ENCODE measurements at places on chromosomes 7 and 10.
A peak's percentile ranks its signal among the peaks of the same experiment; 100 is the strongest.

GRCh38 chr7:78080241-78080640 is 281.7 kb downstream of the PHTF2 start:
- no peak for DNase-seq

DNA sequence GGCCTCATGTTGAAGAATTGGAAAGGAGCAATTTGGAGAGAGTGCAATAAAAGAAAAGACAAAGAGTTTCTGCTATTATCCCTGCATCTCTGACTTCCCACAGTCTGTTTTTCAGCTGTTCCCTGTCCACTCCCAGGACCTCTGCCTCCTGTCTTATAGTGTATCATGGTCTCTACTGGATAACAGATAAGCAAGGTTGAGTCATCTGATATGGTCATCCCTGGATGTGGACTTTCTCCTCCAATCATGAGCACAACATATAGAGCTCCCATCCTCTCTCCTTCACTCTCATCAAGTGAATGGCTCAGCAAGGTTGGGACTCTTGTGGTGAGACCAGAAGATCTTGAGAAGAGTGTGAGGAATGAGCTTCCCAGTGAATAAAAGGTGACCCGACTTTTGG is 123.1 kb downstream of the PLCE1 start:
- DNase-seq = no peak

- DNase-seq = peak; percentile 17
Observed at GRCh38 chr7:143229054-143229790, 7.4 kb downstream of the TAS2R40 start.

- DNase-seq = no peak
Observed at GRCh38 chr7:96080027-96080426, 241.9 kb downstream of the SLC25A13 start.

DNA sequence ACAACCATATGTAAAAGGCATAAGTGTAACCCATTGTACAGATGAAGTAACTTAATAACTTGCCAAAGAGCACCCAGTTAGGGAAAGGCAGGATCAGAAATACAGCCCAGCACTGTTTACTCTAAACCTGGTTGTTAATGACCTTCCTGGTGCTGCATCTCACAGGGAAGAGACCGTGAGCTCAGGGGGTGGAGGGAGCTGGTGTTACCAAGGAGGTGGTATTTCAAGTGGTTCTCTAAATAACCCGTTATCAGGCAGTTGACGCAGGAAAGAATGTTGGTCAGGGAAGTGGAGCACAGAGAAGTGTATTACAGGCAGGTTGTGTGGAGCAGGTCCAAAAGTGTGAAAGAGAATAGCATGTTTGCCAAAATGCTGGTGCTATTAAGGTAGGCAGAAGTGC is 4.4 kb upstream of the ST7 start:
- DNase-seq = no peak

DNA sequence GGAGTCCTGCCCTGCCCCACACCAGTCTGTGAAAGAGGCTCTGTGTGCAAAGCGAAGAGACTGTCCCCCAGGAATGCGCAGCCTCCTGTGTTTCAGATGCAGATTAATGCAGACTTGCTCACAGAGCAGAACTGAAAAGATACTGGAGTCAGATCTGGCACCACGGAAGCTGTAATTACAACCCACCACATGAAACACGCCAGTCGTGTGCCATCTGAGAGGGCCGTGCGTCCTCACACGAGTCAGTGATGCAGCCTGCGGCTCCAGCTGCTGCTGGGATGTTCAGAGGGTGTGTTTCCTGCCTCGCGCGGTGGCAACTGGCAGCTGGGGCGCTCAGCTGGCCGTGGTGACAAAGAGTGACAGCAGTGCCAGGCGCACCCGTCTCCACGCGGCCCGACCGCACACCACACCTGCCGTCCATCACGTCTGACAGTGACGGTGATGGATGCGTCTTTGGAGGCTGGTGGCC is 50.0 kb downstream of the NKX6-2 start:
- peak; percentile 92 for DNase-seq

DNA sequence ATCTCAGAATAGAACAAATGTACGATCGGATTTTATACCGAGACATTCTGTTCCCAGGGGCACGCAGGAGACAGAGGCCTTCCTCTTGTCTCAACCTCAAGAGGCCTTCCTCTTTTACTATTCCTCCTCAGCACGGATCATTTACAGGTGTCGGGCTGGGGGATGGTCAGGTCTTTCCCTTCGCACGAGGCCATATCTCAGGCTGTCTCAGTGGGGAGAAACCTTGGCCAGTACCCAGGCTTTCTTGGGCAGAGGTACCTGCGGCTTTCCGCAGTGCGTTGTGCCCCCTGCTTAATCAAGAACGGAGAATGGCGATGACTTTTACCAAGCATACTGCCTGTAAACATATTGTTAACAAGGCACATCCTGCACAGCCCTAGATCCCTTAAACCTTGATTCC is 44.2 kb downstream of the FANK1 start:
- DNase-seq = no peak

DNA sequence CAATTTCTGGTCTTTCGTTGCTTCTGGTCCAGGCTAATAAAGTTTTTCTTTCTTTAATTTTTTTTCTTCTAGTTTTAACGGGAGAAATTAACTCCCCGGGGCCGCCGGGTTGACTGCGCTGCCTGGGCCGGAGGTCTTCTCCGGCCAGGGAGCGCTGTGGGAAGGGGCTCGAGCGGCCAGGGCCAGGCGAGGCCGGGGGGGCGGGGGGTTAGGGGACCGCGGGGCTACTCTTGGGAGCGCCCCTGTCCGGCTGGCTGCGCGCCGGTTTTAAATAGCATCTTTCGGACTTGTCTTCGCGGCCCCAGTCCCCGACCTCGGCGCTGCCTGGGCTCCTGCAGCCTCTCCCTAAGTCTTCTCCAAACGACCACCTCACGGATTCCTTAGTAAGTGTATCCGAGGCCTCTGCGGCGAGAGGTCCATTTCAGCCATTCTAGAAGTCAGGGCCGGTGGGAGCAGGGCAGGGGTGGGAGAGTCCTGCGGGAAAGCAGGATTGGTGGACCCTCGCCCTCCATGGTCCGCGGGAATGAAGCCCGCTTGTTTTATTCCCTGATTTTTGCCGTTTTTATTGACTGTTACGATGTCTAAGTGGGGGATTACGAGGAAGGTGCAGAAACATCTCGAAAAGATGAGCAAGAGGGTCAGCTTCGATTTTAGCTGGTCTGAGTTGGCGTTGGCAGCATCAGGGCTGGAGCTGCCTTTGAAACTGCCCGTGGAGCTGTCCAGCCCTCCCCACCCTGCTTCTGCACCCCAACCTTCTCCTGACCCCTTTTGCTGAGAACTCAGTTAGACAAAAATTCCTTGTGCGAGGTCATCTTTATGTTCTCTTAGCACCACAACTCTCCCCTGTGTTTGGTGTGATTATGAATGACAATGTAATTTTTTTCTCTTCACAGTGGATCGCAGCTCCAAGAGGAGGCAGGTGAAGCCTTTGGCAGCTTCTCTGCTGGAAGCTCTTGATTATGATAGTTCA is 555 bp downstream of the PHF14 start:
- DNase-seq = peak; percentile 34

DNA sequence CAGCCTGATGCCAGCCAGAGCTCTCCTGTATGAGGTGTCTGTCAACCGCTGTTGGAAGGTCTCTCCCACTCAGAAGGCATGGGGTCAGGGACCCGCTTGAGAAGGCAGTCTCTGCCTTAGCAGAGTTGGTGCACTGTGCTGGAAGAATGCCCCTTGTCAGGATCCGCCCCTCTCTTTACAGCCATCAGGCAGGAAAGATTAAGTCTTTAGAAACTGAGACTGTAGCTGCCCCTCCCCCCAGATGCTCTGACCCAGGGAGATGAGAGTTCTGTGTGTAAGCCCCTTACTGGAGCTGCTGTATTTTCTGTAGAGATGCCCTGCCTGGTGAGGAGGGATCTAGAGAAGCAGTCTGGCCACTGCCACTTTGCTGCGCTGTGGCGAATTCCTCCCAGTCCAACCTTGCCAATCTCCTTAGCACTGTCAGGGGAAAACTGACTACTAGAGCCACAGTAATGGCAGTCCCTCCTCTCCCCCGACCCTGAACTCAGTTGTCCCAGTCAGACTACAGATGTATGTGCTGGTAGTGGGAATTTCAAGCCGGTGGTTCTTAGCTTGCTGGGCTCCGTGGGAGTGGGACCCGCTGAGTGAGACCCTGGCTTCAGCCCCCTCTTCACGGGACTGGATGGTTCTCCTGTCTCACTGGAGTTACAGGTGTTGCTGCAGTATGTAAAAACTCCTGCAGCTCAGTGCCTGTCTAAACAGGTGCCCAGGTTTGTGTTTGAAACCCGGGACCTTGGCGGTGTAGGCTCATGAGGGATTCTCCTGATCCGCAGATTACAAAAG is 285.5 kb upstream of the ZWINT start:
- DNase-seq = no peak

GRCh38 chr10:81704596-81704995 is 170.4 kb upstream of the NRG3 start:
- no peak for DNase-seq
